ENCODE measurements at places on chromosomes 11 and 22. TPM values are rescaled to one million over a fixed set of nuclear protein-coding genes. Genes with fewer than 3 reads are reported as not detected.

The OR6A2 gene
- not detected for total RNA-seq

The MYRF gene
- total RNA-seq = 1.6 TPM

The GLB1L3 gene
- total RNA-seq = 0.42 TPM

The KRTAP5-9 gene
- total RNA-seq = not detected

The OR52N4 gene
- total RNA-seq = not detected

The LDHAL6A gene
- not detected for total RNA-seq

The ANKRD49 gene
- 7.7 TPM for total RNA-seq

The OPCML gene
- not detected for total RNA-seq

The PARVG gene
- total RNA-seq = not detected

The LRP4 gene
- total RNA-seq = 5.5 TPM

The NOX4 gene
- total RNA-seq = 1.2 TPM

The KCTD17 gene
- total RNA-seq = 20.5 TPM

The TRIM66 gene
- 2.0 TPM for total RNA-seq

The A4GALT gene
- total RNA-seq = 27.7 TPM

The CLMP gene
- total RNA-seq = 25.7 TPM

The MS4A4A gene
- total RNA-seq = not detected

The AP5B1 gene
- 24.3 TPM for total RNA-seq

The GAB4 gene
- not detected for total RNA-seq

The KCNE3 gene
- total RNA-seq = not detected

The CD44 gene
- total RNA-seq = 419 TPM

The PYGM gene
- total RNA-seq = 0.14 TPM

The NFAM1 gene
- total RNA-seq = not detected

The SHANK3 gene
- 1.8 TPM for total RNA-seq

The OR52I2 gene
- total RNA-seq = not detected

The ART5 gene
- not detected for total RNA-seq

The NUCB2 gene
- total RNA-seq = 20.5 TPM

The OR8G5 gene
- total RNA-seq = not detected

The SYT9 gene
- total RNA-seq = not detected

The CNIH2 gene
- total RNA-seq = not detected

The LRRC56 gene
- 0.23 TPM for total RNA-seq

The GAS2L1 gene
- 25.3 TPM for total RNA-seq

The HIKESHI gene
- 48.9 TPM for total RNA-seq

The GRM5 gene
- not detected for total RNA-seq

The OR8I2 gene
- total RNA-seq = not detected

The ASRGL1 gene
- total RNA-seq = not detected

The GALNT18 gene
- 40.8 TPM for total RNA-seq

The TRIM49 gene
- not detected for total RNA-seq

The TEX54 gene
- not detected for total RNA-seq

The WT1 gene
- total RNA-seq = not detected

The ZP1 gene
- total RNA-seq = not detected

The TUBA8 gene
- total RNA-seq = not detected

The MS4A15 gene
- total RNA-seq = not detected

All from airway epithelial cell (primary cell).